Foreskin fibroblast (primary cell): ENCODE measurements at places on chromosomes 12 and 14.

DNA sequence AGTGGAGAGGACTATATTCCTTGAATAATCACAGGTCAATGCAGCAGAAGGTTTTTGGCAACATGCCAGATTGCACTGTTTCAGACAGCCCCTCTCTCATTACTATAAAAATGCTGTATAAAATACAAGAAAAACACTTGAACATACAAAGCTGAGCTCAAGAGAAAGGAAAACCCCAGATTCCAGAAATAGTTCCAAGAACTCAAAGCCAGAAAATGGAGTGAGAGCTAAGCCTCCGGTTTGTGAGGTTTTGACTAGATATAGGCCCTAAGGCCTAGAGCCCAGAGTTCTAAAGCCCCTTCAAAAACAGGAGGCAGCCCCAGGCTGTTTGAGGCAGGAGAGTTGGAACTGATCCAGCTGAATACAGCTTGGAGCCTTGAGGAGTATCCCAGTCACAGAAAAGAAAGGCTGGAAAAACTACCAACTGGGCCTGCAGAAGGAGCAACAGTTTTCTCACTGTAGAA lies 29.4 kb upstream of the ACTN1 start:
- DNase-seq = no peak

DNA sequence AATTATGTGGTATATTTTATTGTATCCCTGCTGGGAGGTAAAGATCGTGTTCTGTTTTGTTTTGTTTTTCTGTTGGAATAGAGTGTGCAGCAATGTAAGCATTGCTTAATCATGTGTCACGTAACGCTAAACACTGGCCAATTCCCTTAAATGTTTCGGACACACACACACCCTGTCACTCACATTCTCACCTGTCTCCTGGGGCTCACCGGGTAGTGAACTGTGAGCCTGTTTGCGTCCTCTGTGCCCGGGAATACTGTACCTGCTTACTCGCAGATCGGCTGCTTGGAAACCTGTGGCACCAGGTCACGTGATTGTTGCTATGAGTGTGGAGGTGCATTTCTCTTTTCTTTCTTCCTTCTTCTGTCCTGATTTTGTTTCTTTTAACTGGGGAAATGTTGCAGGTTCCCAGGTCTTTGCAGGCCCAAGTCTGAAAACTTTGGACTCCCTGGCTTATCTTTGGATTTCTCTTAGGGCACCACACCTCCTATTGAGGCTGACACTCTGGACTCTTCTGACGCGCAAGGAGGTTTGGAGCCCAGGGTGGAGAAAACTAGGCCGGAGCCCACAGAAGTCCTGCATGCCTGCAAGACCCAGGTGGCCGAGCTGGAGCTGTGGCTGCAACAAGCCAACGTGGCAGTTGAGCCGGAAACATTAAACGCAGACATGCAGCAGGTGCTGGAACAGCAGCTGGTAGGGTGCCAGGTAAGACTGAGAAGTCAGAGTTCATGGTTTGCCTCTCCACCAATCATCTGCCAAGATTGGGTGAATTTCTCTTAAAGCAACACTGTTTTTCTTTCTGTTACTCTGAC lies 181.1 kb downstream of the ESR2 start:
- no peak for DNase-seq

GRCh38 chr14:52175982-52176502 lies 91.5 kb upstream of the PTGDR start:
- no peak for DNase-seq

DNA sequence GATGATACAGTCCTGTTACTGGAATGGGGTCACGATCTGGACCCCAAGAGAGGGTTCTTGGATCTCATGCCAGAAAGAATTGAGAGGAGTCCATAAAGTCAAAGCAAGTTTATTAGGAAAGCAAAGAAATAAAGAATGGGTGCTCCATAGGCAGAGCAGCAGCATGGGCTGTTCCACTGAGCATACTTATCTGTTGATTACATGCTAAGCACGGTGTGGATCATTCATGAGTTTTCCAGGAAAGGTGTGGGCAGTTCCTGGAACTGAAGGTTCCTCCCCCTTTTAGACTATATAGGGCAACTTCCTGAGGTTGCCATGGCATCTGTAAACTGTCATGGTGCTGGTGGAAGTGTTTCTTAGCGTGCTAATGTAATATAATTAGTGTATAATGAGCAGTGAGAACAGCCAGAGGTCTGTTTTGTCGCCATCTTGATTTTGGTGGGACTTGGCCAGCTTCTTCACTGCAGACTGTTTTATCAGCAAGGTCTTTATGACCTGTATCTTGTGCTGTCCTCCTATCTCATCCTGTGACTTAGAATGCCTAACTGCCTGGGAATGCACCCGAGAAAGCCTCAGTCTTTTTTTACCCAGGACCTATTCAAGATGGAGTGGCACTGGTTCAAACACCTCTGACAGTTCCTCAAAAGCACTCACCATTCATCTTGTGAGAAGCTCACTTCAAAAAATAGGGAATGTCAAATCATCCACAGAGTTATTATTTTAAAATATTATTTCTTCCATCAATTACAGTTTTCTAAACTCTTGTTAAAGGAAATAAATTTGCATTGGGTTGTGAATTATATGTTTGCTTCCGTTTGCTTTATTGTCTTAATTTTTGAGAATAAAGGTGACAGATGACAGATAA lies 1358.8 kb upstream of the TMEM132C start:
- no peak for DNase-seq

DNA sequence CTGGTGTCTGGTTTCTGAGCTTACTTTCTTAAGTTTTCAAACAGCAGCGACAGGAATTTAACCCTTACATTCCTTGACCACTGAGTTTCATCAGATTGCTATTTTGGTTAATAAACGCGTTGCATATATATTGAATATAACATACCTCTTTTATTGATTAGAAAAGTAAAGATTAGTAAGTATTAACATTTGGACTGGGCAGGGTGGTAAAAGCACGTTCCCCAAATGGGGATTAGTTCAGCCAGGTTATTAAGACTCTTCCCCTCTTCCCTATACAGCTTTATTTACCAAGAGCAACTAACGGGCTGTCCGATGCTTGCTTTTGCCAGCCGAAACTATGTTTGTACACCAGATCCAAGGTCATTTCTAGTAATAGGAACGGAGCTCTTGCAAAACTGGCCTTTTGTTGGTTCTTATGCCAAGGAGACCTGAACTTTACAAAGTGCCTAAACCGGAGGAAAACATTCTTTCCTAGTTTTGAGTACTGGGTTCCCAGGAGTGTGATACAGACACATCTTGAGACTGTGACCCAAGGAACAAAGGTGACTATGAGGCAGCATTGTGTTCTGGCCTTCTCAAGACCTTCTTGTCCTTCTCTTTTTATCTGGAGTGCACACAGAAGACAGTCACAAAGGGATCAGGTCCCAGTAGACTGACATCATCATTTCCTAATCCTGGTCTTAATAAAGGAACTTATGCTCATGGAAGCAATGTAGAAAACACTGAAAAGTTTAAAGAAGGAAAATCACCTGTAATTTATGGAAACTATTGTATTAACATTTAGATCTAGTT lies 2.6 kb downstream of the GLRX5 start:
- DNase-seq = no peak

DNA sequence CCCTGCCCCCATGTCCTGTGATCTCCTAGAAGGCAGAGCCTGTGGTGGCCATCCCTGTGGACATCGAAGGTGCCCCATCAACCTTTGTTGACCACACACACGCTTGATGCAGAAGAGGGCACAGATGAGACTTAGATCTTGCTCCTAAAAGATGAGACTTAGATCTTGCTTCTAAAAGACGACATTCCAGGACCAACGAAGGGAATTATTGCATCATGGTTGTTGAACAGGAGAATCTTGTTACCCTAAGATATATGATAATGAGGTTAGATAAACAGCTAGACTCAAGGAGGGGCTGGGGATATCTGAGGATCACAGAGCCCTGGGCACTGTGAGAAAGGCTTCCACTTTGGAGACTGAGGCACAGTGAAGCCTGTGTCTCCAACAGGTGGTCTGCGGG lies 91.1 kb upstream of the WSCD2 start:
- DNase-seq = no peak

DNA sequence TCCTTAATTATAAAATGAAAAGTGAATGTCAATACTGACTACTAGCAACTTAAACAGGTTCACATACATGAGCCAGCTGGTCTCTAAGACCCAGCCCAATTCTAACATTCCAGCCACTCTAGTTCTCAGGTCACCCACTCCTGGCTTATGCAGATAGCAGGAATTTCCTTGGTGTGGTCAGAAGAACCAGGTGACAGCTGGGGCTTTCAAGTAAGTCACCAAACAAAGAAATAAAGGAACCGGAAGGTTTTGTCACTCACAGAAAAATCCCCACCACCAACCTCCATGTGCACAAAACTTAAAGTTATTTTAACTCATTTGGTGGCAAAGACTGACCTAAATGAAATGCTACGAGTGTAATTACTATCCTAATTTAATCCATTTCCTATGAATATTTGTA lies 129.6 kb upstream of the CDKN3 start:
- DNase-seq = no peak

GRCh38 chr12:54287261-54288157 lies 7.0 kb downstream of the HNRNPA1 start:
- no peak for DNase-seq

DNA sequence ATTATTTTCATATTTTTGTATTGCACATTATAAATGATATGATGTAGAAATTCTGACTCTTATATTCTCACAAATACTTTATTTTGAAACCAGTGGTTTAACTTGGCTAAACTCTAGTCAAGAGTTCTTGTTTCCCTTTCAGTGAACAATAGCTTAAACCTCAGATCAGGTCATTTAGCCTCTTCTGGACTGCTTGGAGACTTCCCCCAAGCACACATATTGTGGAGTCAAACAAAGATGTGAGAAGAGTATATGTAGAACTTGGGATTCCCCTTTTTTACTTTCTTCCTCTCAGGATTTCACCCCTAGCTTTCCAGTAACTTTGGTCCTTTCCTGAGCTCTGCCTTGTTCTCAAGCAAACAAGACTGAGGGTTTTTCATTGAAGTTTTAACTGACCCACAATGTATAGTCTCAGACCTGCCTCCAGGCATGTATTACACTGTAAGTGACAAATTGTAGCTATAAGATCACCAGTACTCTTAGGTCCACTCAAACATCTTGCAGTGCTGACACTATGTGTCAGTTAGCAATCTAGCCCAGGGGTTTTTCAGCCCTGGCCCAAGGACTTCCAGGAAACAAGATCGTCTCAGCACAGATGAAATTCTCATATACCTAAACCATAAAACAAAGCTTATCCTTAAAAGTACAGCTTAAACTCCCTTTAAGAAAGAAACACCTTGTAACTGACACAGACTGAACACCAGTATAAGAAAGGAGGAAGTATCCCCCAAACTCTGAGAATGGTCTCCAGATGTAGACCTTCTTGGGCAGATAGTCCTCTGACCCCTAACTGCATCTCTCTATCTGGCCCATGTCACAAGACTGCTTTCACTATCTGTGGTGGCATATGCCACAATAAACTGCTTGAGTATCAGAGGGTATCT lies 98.6 kb downstream of the SLC6A15 start:
- no peak for DNase-seq

DNA sequence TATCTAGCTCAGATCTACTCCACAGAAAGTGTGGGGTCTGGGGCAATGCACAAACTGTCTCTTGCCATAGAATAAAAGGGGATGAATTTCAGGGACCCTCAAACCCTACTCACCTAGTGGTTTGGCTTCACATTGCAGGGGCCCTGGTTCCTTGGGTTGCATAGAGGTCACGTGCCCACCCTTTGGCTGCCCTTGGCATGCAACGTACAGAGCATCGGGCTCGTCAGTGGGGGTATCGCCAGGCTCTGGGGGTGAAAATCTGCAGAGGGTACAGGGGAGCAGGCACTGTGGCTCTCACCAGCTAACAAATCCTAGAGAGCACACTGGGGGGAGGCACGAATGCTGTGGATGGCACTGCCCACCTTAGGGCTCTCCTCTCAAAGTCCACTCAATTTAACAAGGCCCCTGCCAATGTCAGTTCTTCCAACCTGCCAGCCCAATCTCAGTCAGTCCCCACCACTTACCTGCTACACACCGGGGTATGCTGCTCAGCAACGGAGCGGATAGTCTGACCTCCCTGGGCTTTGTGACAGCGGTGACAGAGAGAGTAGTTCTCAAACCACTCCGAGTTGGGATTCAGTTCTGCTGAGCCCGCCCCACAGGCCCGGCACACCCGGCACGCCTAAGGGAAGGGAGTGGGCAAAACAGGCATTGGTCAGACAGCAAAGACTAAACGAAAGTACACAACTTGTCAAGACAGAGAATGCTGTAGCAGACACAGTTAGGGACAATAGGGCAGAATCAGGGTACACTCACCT lies 8.0 kb downstream of the KMT2D start:
- no peak for DNase-seq

GRCh38 chr12:105474672-105475071 lies 144.2 kb downstream of the C12orf75 start:
- peak; percentile 14 for DNase-seq

GRCh38 chr14:76023757-76024156 lies 38.2 kb downstream of the IFT43 start:
- DNase-seq = no peak

DNA sequence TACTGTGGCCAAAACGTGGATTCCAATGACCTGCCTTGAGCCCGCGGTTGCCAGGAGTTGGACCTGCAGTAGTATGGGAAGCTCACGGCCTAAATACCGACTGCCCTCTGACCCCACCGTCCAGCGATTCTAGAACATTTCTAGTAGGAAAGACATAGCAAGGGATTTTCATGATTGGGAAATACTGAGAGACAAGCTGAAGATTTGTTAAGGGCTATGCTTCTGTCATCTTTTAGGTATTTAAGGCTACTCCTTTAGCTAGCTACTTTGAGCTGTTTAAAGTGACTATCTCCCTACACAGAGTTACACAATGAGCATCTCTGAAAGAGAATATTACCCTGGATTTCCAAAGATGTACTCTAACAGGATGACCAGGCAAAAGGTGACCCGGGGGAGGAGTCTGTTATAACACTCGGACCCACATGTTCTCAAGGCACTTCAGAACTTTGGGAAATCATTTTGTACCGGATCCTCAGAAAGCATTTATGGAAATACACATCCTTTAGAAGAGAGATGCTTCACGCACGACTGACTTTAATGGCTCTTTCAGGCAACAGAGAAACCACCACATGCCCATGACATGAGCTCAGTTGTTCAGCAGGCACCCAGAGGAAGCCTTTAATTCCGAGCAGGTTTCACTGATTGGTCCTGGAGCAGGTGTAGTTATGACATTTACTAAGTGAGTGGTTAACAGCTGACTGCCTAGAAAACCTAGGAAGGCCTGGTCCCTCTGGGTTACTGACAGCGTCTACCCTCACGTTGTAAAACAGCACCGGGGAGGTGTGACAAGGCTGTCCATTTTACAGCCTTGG lies 4.2 kb downstream of the BAG5 start:
- peak; percentile 50 for DNase-seq

- peak; percentile 40 for DNase-seq
Observed at GRCh38 chr14:35285168-35286002, 6.8 kb upstream of the PSMA6 start.

GRCh38 chr14:26596543-26597061 lies 1.2 kb downstream of the NOVA1 start:
- peak; percentile 38 for DNase-seq
